IMR-90 (cell line): ENCODE measurements at places on chromosomes 11 and 22. TPM values are rescaled to one million over a fixed set of nuclear protein-coding genes. Genes with fewer than 3 reads are reported as not detected.

The XRCC6 gene
- 392 and 401 TPM in 2 replicates for total RNA-seq

The DGCR2 gene
- 17.2 and 18.6 TPM in 2 replicates for total RNA-seq

The FGF19 gene
- total RNA-seq: not detected in 2 replicates

The DGCR6 gene
- total RNA-seq: 0.54 and 0.56 TPM in 2 replicates

The MTMR3 gene
- 26.1 and 29.4 TPM in 2 replicates for total RNA-seq

The TMEM80 gene
- total RNA-seq: 5.0 and 5.6 TPM in 2 replicates

The TAF6L gene
- 8.1 and 9.5 TPM in 2 replicates for total RNA-seq

The OR2AG1 gene
- not detected in 2 replicates for total RNA-seq

The CCDC15 gene
- total RNA-seq: 2.0 and 2.5 TPM in 2 replicates

The PLA2G6 gene
- 3.9 and 6.1 TPM in 2 replicates for total RNA-seq

The MS4A6A gene
- not detected in 2 replicates for total RNA-seq

The JAML gene
- total RNA-seq: not detected in 2 replicates

The CCDC81 gene
- 5.6 and 6.5 TPM in 2 replicates for total RNA-seq

The PHOX2A gene
- total RNA-seq: not detected in 2 replicates

The UBQLNL gene
- total RNA-seq: 0.18 TPM in 1 of 2 replicates, not detected in the other

The TREH gene
- total RNA-seq: not detected in 2 replicates

The GLYAT gene
- not detected in 2 replicates for total RNA-seq

The GRK3 gene
- total RNA-seq: 1.6 and 1.9 TPM in 2 replicates

The MMP27 gene
- total RNA-seq: not detected in 2 replicates

The BTG4 gene
- total RNA-seq: not detected in 2 replicates

The PDGFB gene
- total RNA-seq: not detected in 2 replicates

The GP1BB gene
- 0.18 and 0.28 TPM in 2 replicates for total RNA-seq

The RAB39A gene
- not detected in 2 replicates for total RNA-seq

The APOA5 gene
- total RNA-seq: not detected in 2 replicates

The CENPM gene
- total RNA-seq: 14.7 and 18.1 TPM in 2 replicates

The SLC22A12 gene
- not detected in 2 replicates for total RNA-seq

The PLAAT5 gene
- total RNA-seq: not detected in 2 replicates

The OSM gene
- total RNA-seq: not detected in 2 replicates
